ENCODE measurements at places on chromosomes 11 and 22. TPM values are rescaled to one million over a fixed set of nuclear protein-coding genes. Genes with fewer than 3 reads are reported as not detected.

GRCh38 chr11:103257360-103257759 is 148.1 kb downstream of the DYNC2H1 start:
- DNase-seq = peak; percentile 3

- no peak for DNase-seq
Measured at GRCh38 chr11:68773521-68774193, 22.3 kb upstream of the TESMIN start.

Gene ADM2
- total RNA-seq = 0.76 TPM

Gene DEFB131B
- not detected for total RNA-seq

DNA sequence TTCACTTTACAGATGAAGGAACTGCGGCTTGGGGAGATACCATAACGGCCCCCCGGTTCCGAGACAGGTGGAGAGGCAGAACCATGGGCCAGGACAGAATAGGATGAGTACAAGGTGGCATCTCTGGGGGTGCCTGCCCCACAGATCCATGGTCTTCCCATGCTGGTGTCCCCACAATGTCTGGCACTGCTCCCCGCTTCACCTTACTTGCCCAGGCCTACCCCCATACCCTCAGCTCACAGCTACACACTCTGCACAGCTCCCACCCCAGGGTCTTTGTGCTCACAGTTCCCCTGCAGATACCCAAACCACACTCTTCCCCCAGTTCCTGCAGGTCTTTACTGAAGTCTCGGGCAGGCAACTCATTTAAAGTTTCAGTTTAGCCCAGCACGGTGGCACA is 11.4 kb upstream of the DGCR8 start:
- DNase-seq = no peak

All from HepG2 (cell line).